Astrocyte of the spinal cord (primary cell): ENCODE measurements at places on chromosomes 7 and 10.

- no peak for DNase-seq
Measured at GRCh38 chr7:98115746-98116525, 9.3 kb downstream of the LMTK2 start.

DNA sequence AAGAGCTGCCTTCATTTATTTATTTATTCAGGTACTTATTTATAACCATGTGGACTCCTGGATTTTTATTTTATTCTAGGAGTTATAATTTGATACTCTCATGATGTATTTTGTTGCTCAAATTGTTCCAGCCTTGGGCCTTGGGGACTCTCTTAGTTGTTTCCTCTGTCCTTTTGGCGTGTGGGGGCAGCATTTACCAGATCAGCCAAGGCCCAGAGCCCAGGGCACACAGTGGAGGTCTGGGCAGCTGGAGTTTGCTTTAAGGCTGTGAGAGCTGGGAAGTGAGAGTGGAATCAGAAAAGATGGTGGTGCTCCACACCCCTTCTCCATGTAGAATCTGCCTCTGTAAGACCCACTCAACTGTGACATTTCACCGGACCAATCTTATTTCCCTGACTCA is 398.9 kb downstream of the RPS24 start:
- DNase-seq = no peak

GRCh38 chr7:39421251-39421650 is 145.0 kb upstream of the YAE1 start:
- no peak for DNase-seq

GRCh38 chr10:103969436-103969835 is 2.5 kb downstream of the SLK start:
- DNase-seq = no peak

DNA sequence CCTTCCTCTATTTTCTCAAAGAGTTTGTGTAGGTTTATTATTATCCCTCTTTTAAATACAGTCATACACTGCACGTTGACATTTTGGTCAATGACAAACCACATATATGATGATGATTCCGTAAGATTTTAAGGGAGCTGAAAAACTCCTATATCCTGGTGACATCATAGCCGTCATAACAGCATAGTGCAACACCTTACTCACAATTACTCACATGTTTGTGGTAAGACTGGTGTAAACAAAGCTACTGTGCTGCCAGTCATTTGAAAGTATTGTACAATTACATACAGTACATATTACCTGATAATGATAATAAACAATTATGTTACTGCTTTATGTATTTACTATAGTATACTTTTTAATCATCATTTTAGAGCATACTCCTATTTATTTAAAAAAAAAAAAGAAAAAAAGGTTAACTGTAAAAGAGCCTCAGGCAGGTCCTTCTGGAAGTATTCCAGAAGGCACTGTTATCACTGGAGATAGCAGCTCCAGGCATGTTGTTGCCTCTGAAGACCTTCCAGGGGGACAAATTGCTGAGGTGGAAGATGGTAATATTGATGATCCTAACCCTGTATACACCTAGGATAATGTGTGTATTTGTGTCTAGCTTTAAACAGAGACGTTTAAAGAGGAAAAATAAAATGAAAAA is 123.3 kb upstream of the CDK1 start:
- DNase-seq = no peak

DNA sequence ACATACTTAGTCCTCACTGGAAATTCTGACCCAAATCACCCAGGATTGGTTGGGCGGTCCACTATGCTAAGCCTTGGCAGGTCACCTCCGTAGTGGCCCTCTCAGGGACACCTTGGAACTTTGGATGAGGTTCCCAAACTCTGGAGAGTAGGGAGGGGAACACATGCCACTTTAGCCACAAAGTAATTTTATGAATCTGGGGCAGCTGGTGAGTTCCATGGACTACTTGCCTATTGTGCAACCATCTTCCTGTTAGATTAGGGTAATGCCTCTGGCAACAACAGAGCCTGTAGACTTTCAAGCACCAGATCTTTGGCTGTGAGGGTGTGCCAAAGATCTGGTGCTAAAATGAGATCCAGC is 77.7 kb downstream of the ITGB8 start:
- DNase-seq = no peak

DNA sequence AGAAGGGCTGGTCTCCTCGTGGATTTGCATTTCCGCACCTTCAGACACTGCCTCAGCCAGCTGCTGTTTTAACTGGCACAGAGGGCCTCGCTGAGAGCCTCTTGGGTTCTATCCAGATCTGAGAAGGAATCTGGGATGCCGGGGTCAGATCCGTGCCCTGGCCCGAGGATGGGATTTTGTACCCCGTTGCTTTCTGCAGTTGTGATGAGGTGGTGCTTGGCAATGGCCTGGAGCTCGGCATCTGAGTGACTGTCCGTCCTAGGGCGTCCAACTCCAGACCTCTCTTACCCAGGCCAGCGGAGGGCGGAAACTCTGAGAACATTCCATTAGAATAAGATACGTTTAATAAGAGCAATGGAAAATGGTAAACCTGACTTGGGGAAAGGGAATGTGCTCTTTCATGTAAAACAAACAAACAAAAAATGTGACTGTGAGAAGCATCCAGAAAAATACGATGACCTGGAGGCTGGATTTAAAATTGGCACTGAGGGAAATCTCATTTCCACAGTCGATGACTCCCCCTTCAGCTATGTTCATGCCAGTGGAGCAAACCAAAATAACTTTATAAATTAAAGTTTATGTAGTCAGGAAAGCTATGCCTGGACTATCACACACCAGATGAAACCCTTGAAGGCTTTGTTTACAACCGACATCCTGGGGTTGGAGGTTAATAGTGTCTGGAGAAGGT is 39.6 kb downstream of the GRK5 start:
- DNase-seq = peak; percentile 85

GRCh38 chr7:106289848-106290247 is 5.1 kb upstream of the NAMPT start:
- no peak for DNase-seq

DNA sequence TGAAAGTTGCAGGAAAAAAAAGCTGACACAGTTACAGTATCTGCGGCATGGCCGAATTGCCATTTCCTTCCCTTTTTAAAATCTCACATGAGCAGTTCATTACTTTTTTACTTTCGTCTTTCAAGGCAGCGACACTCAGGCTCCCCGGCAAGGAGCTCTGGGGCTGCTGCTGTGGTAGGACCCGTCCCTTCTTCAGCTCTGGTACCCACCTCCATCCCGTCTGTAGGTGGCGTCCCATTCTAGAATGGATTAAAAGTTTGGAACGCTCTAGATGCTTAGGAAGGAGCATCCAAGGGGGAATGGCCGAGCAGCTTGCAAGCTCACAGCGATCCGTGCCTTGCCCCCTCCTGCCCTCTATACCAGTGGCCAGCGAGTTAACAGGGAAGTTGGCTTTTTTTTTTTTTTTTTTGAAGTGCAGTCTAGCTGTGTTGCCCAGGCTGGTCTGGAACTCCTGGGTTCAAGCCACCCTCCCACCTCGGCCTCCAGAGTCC is 22.8 kb upstream of the TTYH3 start:
- peak; percentile 45 for DNase-seq

GRCh38 chr7:121023194-121023593 is 34.7 kb downstream of the CPED1 start:
- DNase-seq = no peak

GRCh38 chr10:91642831-91643692 is 10.2 kb upstream of the PPP1R3C start:
- peak; percentile 31 for DNase-seq

DNA sequence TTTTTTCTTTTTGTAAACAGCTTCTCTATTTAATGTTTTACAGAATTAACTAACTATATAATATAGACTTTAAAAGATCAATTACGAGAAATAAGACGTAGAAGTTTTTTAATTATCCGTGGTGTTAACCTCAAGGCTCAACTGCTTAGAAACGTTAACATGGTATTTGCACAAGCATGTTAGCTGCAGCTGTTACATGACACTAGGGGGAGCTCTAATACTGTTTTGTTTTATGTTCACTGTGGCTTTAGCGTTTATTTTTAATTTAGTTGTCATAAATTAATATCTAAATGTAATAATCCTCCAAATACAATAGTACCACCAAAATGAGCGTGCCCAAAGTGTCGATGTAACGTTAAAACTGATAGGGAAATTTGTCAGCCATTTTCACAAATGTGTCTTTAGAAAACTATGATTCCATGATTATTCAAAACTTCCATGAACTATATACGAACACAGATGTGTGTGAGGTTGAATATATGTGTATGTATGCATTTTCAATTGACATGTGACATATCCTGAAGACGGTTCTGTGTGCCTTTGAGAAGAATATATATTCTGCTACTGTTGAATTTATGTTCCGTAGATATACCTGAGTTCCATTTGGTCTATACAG is 828.8 kb upstream of the MBL2 start:
- peak; percentile 40 for DNase-seq

- no peak for DNase-seq
Measured at GRCh38 chr7:91620827-91621226, 259.7 kb downstream of the MTERF1 start.

GRCh38 chr10:3654496-3654895 is 130.5 kb downstream of the KLF6 start:
- DNase-seq = no peak

DNA sequence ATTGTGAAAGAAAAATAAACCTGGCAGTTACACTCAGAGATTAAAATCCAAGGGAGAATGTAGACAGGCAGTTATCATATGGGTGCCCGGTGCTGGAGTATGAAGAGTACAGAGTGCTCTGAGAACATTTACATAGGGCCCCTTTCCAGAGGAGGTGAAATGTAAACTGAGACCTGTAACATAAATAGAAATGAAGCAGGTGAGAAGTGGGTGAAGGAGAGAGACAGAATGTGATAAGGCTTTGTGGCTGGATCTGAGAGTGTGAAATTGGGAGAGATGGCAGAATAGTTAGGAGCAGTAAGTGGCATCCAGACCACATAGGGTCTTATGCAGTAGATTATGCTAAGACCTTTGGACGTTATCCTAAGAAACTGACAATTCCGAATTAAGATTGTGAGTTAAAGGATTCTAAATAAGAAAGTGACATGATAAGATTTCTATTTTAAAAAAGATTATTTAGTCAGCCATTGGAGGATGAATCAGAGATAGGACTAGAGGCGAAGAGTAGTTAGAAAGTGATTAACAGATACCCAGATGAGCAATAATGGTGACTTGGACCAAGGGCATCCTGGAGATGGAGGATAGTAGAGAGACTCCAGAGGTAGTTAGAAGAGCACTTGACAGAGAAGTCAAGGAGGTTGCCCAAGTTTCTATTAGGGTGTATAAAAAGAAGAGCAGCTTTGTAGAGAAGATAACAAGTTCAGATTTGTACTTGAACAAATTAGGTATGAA is 36.7 kb downstream of the DNAH11 start:
- no peak for DNase-seq

DNA sequence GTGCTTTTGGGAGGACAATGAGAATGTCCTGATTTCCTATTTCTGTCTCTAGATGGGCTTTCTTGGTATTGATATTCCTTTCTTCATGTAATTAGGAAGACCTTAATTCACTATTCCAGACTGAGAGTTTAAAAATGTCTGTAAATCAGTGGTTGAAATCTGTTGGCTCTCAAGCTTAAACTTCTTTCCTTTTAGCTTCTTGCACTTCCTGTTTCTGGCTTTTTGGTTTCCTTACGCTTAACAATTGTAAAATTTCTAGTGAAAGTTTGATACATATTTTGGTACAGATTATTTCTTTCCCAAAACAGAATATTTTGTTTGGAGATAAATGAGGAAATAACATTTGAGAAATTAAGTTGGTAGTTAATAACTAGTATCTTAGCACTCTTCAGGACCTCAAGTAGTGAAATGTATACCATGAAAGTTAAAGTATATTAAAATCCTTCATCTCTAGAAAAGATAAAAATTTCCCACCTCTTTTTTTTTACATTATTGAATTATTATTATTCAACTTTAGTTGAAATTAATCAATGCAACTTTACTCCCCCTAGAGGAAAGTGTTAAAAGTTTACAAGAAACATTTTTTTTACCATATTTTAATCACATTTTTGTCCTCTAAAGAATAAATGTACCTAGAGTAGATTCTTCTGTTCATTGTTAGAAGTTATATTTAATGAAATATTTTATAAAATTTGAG is 137.2 kb downstream of the PHTF2 start:
- no peak for DNase-seq

DNA sequence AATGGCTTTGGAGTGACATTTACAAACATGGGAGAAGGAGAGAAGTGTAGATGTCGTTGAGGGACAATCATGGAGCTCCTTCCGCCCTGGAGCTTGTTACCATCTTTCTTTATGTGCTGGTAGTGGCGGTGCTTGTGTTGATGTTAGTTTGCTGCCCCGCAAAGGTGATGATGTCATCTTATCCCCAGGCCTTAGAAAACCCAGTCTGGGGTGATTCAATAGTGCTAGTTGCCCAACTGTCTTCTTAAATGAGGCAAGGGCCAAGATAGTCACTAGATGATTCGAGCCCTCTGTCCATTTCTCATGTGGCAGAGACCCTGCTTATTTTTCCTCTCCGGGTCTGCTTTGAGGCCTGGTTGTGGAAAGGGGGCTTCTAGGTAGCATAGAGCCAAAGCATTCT is 277.4 kb downstream of the CCSER2 start:
- no peak for DNase-seq

DNA sequence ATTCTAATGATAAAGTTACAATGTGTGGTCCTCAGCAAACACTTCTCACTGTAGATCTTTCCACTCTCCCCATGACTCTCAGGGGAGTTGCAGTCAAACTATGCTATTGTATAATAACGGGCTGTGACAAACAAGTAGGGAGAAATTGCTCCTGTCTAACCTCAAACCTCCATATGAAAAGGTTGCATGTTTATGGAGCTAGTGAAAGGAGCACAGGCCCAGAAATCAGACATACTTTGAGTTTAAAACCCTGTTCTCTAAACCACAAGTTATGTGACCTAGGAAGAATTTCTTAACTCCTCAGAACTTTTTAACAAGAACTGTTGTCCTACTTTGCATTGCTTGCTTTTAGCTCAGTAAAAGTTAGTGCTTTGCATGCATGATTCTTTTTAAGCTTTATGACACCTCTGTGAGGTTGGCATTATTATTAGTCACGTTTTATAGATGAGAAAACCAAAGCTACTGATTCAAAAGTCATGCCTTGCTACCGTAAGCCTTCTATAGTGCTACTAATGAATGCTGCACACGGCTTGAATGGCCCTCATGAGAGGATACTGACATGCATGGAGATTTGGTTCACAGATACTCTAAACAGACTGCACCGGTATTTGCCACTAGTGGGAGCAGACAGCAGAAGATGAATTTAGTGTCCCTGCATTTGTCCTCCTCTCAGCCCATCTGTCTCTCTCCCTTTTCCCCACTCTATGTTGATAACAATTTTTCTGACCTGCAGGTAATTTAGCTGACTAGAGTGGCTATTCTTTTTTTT is 129.5 kb upstream of the PCGF5 start:
- DNase-seq = peak; percentile 14

DNA sequence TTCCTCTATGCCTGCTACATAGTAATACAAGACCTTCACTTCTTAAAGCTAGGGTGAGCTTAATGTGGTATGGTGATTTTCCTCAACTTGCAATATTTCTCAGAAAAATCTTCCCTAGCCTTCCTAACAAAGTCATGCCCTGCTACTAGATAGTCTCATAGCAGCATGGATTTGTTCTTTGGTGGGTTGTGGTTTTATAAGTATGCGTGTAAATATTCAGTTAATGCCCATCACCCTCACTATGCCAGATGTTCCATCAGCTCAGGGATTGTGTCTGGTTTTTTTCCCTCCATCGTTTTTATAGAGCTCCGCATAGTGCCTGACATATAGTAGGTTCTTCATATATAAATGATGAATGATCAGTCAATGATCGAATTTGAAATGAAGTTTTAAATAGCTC is 182.8 kb downstream of the CREB5 start:
- DNase-seq = no peak
